ENCODE measurements at places on chromosomes 16 and 17. TPM values are rescaled to one million over a fixed set of nuclear protein-coding genes. Genes with fewer than 3 reads are reported as not detected.
A peak's percentile ranks its signal among the peaks of the same experiment; 100 is the strongest.

Gene MPV17L
- total RNA-seq, result not detected

Gene TNFRSF17
- total RNA-seq, result not detected

Gene RFWD3
- 27.6 TPM for total RNA-seq

Gene CORO1A
- 7.2 TPM for total RNA-seq

Gene HCFC1R1
- total RNA-seq, result 7.2 TPM

Gene TP53TG3D
- not detected for total RNA-seq

Gene OSGIN1
- total RNA-seq, result 0.90 TPM

GRCh38 chr16:59146140-59146539 lies 412.0 kb upstream of the GOT2 start:
- H3K27ac ChIP-seq, result no peak overlapping the region
- DNase-seq, result no peak
- no peaks in the 10 kb centered on the region for H3K36me3 ChIP-seq
- no peaks in the 10 kb centered on the region for H3K27me3 ChIP-seq
- H3K4me1 ChIP-seq, result no peaks in the 10 kb centered on the region

DNA sequence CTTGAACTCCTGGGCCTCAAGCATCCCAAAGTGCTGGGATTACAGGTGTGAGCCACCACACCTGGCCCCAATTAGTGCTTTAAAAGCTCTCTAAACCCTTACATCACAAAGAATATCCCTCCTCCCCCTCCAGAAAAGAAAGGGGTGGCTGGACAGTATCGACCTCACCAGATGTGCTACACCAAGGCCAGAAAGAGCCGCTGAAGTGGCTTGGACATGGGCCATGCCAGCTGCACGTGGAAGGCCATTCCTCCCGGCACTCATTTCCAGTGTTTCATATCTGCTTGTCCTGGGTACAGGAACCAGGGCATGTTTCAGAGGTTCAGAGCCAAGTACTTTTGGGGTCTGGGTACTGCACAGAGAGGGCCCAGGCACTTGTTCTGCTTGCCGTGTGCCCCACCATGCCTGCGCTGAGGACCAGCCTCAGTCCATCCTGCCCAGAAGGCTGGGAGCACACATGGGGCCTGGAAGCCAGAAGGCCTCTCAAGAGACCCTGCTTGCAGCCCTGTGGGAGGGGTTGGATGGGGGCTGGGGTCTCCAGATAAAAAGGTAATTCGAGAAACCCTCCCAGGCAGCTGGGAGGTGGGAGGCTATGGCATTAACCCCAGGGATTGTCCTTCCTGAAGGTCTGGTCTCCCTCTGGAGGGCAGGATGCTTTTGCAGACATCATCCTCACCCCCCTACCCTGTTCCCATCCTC lies 3.5 kb upstream of the SRRM2 start:
- H3K36me3 ChIP-seq, result no peaks in the 10 kb centered on the region
- H3K27me3 ChIP-seq, result no peaks in the 10 kb centered on the region
- H3K4me1 ChIP-seq, result peaks cover 7% of the 10 kb centered on the region
- H3K27ac ChIP-seq, result no peak overlapping the region
- no peak overlapping the region for H3K4me3 ChIP-seq

GRCh38 chr17:64158831-64159590 lies 29.1 kb upstream of the ERN1 start:
- H3K4me3 ChIP-seq, result no peak overlapping the region
- H3K36me3 ChIP-seq, result no peaks in the 10 kb centered on the region
- no peak for DNase-seq
- H3K27ac ChIP-seq, result no peak overlapping the region
- no peaks in the 10 kb centered on the region for H3K27me3 ChIP-seq

GRCh38 chr16:57508035-57508425 lies 21.7 kb upstream of the DOK4 start:
- peaks cover 3% of the 10 kb centered on the region for H3K36me3 ChIP-seq
- H3K27ac ChIP-seq, result no peak overlapping the region
- H3K27me3 ChIP-seq, result peaks cover 51% of the 10 kb centered on the region
- no peak for DNase-seq

- DNase-seq, result no peak
- H3K4me1 ChIP-seq, result peaks cover 4% of the 10 kb centered on the region
- H3K27ac ChIP-seq, result no peak overlapping the region
- peaks cover 25% of the 10 kb centered on the region for H3K27me3 ChIP-seq
Observed at GRCh38 chr17:81940538-81941483, 3.7 kb upstream of the PYCR1 start.

DNA sequence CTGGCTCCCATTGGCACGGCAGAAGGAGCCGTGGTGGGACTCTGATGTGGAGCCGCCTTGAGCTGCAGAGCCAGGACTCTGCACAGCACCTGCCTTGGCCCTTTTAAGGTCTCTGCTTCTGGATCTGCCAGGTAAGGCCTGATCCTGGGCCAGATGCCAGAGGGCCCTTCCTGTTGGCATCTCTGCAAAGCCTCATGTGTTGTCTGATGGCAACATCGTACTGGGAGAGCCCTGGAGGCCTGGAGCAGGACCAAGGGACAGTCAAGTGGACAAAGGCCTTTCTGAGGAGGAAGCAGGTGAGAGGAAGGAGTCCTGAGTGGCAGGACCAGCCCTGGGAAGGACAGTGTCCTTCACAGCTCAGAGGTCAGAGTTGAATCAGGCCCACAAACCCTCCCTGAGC lies 26.1 kb downstream of the SOCS1 start:
- peaks cover 4% of the 10 kb centered on the region for H3K4me1 ChIP-seq
- H3K36me3 ChIP-seq, result no peaks in the 10 kb centered on the region
- no peak overlapping the region for H3K27ac ChIP-seq
- DNase-seq, result no peak
- no peaks in the 10 kb centered on the region for H3K27me3 ChIP-seq
- no peak overlapping the region for H3K4me3 ChIP-seq

DNA sequence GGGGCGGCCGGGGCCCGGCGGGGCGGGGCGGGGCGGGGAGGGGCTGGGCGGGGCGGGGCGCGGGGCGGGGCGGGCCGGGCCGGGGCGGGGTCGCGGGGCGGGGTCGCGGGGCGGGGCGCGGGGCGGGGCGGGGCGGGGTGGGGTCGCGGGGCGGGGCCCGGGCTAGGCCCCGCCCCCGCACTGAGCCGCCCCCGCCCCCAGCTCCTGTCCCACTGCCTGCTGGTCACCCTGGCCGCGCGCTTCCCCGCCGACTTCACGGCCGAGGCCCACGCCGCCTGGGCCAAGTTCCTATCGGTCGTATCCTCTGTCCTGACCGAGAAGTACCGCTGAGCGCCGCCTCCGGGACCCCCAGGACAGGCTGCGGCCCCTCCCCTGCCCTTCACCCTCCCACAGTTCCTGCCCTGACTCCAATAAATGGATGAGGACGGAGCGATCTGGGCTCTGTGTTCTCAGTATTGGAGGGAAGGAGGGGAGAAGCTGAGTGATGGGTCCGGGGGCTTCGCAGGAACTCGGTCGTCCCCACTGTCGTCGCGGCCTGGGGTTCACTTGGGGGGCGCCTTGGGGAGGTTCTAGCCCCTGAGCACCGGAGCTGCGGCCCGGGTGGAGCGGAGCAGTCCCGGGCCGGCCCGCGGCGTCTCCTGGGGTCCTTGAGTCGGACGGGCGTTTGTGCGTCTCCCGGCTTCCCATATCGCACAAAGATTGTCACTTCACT lies 795 bp upstream of the HBM start:
- H3K4me3 ChIP-seq, result no peak overlapping the region
- H3K27me3 ChIP-seq, result peaks cover 57% of the 10 kb centered on the region
- H3K36me3 ChIP-seq, result no peaks in the 10 kb centered on the region
- H3K4me1 ChIP-seq, result no peaks in the 10 kb centered on the region
- DNase-seq, result no peak

DNA sequence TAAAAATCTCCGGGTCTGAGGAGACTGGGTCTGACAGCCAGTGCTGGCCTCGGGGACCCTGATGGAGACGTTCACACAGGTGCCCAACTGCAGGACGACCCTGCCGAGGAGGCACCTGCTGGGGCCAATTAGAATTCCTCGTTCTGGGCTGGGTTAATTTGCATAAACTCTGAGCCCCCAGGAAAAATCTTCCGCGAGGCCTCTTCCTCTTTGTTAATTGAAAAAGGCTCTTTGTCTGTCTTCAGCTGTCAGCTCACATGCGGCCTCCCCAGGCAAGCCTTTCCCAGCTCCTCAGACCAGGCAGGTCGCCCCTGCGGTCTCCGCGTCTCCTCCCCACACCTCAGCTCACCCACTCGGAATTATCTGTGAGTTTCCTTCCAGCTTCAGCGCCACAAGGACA lies 400.2 kb downstream of the SEC14L1 start:
- DNase-seq, result no peak
- H3K4me1 ChIP-seq, result no peaks in the 10 kb centered on the region
- no peaks in the 10 kb centered on the region for H3K36me3 ChIP-seq
- H3K4me3 ChIP-seq, result no peak overlapping the region

DNA sequence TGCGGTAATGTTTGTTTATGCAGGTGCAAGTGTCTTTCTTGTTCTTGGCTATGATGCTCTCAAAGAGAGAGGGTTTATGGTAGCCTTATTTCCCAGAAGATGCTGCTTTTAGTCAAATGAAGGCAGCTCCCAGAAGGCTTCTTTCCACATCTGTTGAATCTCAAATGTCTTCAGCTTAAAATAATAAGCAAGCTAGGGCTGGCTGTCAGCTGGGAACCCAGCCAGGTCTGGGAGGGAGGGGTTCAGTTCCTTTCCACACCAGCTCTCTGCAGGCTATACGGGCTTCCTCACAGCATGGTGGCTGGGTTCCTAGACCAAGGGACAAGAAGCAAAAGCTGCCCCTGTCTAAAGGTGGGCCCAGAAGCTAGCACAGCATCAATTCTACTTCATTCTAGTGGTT lies 47.4 kb upstream of the ATF7IP2 start:
- no peaks in the 10 kb centered on the region for H3K27me3 ChIP-seq
- no peaks in the 10 kb centered on the region for H3K36me3 ChIP-seq
- no peak overlapping the region for H3K4me3 ChIP-seq
- H3K4me1 ChIP-seq, result no peaks in the 10 kb centered on the region
- DNase-seq, result no peak

DNA sequence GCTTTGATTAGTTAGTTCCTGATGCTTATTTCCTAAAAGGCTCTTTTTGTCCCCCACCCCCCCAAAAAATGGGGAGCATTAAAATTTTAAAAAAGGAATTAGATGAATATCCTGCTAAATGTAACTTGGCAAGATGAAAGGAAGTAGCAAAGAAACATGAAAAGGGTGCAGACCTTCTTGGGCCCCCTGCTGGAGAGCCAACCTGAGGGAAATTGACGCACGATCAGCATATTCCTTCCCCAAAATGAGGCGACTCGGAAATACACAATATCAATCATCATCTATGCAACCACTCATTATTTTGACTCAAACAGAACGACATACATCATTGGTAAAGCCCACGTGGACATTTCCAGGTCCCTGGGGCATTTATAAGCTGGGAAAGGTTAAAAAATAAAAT lies 59.7 kb downstream of the GRIN2A start:
- DNase-seq, result no peak
- no peaks in the 10 kb centered on the region for H3K27me3 ChIP-seq
- H3K4me3 ChIP-seq, result no peak overlapping the region
- H3K36me3 ChIP-seq, result no peaks in the 10 kb centered on the region
- H3K4me1 ChIP-seq, result no peaks in the 10 kb centered on the region
- no peak overlapping the region for H3K27ac ChIP-seq

- no peaks in the 10 kb centered on the region for H3K27me3 ChIP-seq
- H3K36me3 ChIP-seq, result peaks cover 31% of the 10 kb centered on the region
- no peak overlapping the region for H3K4me3 ChIP-seq
- H3K4me1 ChIP-seq, result peaks cover 31% of the 10 kb centered on the region
- H3K27ac ChIP-seq, result peak overlapping the region; percentile 100
Observed at GRCh38 chr16:16005721-16006120, 56.3 kb downstream of the ABCC1 start.

DNA sequence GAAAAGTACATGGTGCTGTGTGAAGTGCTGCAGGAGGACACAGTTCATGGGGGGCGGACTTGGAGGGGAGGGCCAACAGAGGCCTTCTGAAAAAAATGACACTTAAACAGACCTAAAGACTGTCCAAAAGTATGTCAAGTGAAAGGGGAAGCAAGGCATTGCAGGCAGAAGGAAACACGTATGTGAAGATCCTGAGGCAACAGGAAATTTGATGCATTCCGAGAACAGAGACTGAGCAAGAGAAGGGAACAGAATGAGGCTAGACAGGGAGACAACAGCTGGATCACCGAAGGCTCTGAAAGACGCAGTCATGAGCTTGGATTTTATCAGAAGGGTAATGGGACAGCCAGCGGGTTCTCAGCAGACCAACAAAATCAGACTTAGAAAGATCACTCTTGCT lies 1.1 kb downstream of the IFT20 start:
- H3K4me1 ChIP-seq, result peaks cover 13% of the 10 kb centered on the region
- H3K36me3 ChIP-seq, result peaks cover 21% of the 10 kb centered on the region
- H3K27me3 ChIP-seq, result no peaks in the 10 kb centered on the region
- H3K4me3 ChIP-seq, result peak overlapping the region; percentile 59

DNA sequence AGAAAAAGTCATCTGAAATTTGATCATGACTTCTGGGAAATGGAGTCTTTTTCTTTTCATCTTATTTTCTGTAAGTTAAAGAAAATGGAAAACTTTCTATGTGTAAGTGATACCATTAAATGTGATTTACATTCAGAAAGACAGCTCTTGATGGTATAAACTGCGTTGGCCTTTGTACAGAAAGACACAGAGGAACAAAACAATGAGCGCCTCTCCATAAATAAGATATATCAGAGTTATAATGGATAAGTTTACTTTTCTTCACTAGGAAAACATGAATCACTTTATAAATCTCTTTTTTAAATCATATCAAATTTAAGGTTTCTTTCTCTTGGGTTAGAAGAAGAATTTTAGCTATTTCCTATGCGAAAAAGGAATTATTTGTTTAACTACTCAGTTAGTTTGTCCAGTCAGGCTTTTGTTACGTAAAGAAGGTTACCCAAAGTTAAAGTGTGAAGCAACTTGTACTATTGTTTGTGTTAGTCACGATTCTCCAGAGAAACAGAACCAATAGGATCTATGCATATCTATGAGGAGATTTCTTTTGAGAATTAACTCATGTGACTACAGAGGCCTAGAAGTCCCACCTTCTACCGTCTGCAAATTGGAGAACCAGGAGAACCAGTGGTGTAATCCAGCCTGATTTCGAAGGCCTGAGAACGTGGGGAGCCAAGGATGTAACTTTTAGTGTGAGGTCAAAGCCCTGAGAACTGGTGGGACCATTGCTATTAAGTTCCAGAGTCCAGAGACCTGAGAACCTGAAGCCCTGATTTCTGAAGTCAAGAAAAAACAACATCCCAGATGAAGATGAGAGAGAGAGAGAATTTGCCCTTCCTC lies 295.4 kb upstream of the KCNJ16 start:
- H3K4me3 ChIP-seq, result no peak overlapping the region
- H3K27me3 ChIP-seq, result no peaks in the 10 kb centered on the region
- H3K27ac ChIP-seq, result peak overlapping the region; percentile 87
- DNase-seq, result peak; percentile 90
- peaks cover 2% of the 10 kb centered on the region for H3K4me1 ChIP-seq

- H3K36me3 ChIP-seq, result no peaks in the 10 kb centered on the region
- no peak overlapping the region for H3K27ac ChIP-seq
Observed at GRCh38 chr17:31688701-31689100, 170.3 kb downstream of the COPRS start.

- peaks cover 3% of the 10 kb centered on the region for H3K36me3 ChIP-seq
- H3K27ac ChIP-seq, result no peak overlapping the region
- H3K27me3 ChIP-seq, result no peaks in the 10 kb centered on the region
Observed at GRCh38 chr16:31698901-31699300, 171.2 kb downstream of the AHSP start.

- H3K27ac ChIP-seq, result no peak overlapping the region
- H3K27me3 ChIP-seq, result peaks cover 84% of the 10 kb centered on the region
- H3K4me3 ChIP-seq, result no peak overlapping the region
- DNase-seq, result no peak
- H3K4me1 ChIP-seq, result no peaks in the 10 kb centered on the region
Observed at GRCh38 chr17:66971264-66971663, 6.8 kb downstream of the CACNG4 start.

- H3K4me1 ChIP-seq, result peaks cover 7% of the 10 kb centered on the region
- peak; percentile 62 for DNase-seq
- no peak overlapping the region for H3K4me3 ChIP-seq
- H3K27ac ChIP-seq, result peak overlapping the region; percentile 13
- H3K36me3 ChIP-seq, result peaks cover 50% of the 10 kb centered on the region
- H3K27me3 ChIP-seq, result no peaks in the 10 kb centered on the region
Observed at GRCh38 chr16:3754081-3754703, 36.9 kb upstream of the TRAP1 start.

Data from IMR-90 (cell line).